ENCODE measurements at places on chromosomes 6 and 20.

DNA sequence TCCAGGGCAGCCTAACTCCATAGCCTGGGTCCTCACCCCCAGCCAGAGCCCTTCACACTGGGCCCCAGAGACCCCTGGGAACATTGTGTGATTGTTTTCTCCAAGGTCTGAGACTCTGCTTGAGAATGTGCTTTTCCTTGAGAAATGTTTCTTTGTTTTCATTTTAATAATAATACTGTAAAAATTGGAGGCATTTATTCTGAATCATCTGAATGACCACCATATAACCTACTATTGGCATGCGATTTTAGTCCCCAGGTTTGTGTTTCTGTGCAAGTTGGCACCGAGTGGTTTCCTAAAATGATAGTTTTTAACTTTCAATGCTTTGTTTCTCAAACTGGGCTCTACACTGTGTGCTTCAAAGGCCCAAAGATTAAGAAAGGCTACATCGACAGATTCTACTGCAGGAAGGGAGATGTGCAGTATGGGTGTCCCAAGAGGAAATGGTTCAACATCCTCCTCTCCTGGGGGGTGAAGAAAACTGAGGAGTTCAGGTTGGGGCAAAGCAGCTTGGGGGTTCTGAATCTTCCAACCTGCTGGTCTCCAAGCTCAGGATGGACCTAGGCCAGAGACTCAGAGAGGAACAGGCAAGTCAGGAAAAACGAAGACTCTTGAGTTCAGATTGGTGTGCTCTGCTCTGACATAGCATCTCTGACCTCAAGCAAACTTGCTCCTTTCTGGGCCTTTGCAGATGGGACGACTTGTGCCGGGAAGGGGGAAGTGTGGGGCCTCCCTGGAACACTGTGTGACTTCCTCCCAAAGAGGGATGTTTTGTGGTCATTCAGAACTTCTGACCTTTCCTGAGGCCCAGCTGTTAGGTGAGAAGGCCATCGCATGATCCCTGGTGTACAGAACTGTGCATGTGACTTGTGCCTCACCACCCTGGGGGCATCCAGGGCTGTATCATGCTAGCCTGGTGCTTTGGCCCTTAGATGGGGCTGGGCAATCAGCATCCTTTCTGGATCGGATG is 31.0 kb downstream of the DAAM2 start:
- no peak for DNase-seq

DNA sequence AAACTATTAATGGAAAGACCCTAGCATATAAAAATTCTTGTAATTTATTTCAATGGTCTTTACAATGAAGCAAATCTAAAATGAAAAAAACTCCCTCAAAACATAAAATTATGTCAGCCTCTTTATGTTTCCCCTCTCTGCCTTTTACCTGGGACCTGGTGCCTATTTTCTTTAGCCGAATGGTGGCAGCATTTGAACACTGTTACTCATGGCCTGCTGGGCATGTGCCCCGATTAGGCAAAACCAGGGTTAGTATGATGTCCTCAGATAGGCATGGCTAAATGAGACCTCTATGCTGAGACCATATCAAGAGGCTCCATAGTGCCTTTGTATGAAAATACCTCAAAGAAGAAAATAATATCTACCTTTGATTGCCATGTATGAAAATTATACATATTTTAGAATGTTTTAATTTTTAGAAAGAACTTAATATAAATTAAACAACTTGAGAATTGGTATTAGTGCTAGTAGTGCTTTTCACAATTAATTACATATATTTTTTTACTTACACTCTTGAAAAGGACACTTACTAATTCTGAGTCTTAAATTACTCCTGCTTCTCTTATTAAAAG is 22.5 kb upstream of the C6orf58 start:
- DNase-seq: no peak

DNA sequence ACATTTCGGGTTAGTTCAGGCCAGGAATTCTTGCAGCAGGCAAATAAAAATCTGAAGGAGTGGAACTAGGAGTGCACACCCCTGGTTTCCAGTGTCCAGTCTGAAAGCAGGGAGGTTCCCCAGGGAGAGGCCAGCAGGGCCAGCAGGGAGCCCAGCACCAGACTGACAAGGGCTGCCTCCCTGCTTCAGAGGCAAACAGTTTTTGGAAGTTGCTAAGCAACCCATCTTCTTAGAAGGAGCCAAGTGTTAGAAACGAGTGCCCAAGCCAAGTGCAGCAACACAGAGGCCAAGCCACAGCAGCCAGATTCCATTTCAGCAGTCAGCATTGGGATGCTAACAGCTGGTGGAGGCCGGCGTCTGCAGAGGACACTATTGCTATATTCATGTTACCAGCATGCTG is 179.1 kb downstream of the SYNDIG1 start:
- DNase-seq: no peak

GRCh38 chr20:49713753-49714712 is at the start of gene B4GALT5:
Gene B4GALT5, minus strand, starts transcription at chr20:49713878. Its CDS starts 188 bp downstream, at chr20:49713690.
- peak; percentile 59 for DNase-seq

GRCh38 chr20:40225596-40225995 is 463.4 kb downstream of the MAFB start:
- no peak for DNase-seq
